ENCODE measurements at places on chromosomes 3 and 15.

- DNase-seq, result no peak
These were observed 927 bp upstream of the FYTTD1 start for GRCh38 chr3:197748597-197749314.

- DNase-seq, result no peak
These were observed 36.4 kb downstream of the SEMA3G start for GRCh38 chr3:52408466-52408865.

- no peak for DNase-seq
These were observed 103.5 kb downstream of the LPP start for GRCh38 chr3:188257384-188258026.

DNA sequence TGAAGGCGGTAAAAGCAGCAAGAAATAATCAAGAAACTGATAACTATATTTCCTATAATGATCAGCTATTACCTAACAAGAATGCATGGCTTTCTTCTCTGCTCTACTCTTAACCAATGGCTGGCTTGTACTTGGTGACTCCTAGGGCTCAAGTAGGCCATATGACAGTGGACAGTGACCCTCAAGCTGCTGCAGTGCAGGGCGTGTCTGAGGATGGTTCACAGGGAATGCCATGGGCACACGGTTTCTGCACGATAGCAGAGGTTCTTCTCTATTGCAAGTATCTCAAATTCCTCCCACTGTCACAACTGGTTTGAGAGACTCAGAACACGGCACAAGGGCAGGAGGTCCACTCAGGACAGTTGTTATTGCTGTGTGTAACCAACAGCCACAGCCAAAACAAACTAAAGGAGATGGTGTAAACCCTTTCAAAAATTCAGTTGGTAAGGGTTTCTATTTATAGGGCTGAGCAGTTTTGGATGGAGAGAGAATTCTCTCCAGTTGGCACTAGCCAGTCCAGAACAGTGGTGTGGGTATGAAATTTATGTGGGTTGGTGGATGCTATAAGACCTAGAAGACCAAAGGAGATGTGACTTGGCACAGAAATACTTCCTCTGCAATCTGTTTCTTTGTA, 103.2 kb upstream of the ST8SIA2 start:
- peak; percentile 72 for DNase-seq

- DNase-seq, result no peak
These were observed 104.2 kb downstream of the ZNF621 start for GRCh38 chr3:40628984-40629383.

- DNase-seq, result no peak
These were observed 6.9 kb upstream of the CLPX start for GRCh38 chr15:65192016-65192415.

DNA sequence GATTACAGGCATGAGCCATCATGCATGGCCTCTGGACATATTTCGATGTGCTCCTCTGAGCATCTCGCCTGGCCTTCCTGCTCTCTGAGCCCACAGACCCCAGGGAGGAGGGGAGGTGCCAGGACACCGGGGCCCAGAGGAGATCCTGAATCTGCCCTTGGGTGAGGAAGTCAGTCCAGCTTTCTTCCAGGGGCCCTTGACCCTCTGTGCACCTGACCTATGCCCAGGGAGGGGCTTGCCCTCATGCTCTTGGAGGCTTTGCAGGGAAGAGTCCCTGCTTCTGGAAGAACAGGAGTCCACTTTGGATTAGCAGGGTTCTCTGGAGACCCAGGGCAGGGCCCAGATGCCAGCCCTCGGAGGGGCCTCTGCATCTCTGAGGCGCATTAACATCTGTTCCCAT, 1.4 kb downstream of the ACSBG1 start:
- DNase-seq, result no peak

- no peak for DNase-seq
These were observed 11.1 kb downstream of the ZBTB38 start for GRCh38 chr3:141379250-141379966.

GRCh38 chr15:83310521-83311456, 26.3 kb upstream of the BNC1 start:
- DNase-seq, result no peak

DNA sequence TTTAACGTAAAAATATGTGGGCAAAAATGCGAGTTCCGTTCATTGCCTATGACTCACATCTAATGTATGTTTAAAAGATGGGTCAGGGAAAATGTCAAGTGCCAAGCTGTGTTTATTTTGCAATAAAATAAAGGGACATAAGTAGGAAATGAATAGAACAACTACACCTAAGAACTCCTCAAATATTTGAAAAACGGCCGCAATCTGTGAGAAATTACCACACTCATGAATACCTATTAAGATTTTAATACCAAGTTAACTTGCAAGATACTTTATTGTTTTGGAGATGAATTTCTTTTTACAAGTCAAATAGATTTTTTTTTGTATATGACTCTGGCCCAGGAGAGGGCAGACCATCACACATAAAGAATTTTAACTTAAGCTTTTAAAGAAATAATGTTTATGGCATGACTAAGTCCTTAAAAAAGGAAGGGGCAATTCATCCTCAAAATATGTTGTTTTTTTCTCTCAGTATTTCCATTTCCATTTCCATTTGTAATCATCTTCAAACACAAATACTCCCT, 152.7 kb downstream of the SUCNR1 start:
- no peak for DNase-seq

DNA sequence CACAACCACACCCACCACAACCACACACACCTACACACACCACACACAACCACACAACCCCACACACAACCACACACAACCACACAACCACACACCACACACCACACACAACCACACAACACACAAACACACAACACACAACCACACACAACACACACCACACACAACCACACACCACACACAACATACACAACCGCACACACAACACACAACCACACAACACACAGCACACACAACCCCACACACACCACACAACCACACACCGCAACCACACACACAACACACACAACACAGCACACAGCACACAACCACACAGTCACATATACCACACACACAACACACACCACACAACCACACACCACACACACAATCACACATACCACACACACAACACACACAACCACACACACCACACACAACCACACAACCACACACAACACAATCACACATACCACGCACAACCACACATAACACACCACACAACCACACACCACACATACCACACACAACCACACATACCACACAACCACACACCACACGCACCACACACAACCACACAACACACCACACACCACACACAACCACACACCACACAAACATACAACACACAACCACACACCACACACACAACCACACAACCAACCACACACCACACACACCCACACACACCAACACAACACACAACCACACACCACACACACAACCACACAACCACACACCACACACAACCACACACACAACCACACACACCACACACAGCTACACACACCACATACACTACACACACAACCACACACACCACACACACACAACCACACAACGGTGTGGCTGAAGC, 23.7 kb downstream of the CPN2 start:
- no peak for DNase-seq

DNA sequence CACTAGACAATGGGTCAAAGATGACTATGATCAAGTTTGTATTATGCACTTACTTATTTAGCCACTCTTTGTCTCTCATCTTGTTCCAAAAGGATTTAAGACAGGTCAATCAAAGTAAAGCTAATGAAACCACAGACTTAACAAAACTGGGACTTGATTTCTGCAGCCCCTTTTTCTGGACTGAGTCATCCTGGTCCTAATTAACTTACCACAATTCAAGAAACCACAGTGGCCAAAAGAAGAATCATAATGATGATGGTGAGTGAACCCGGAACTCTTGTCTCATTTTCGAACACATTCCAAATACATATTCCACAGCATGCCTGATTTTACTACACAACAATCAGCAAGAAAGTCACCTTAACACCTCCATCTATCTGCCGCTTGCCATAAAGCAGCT, 1333.0 kb downstream of the ROBO1 start:
- DNase-seq, result no peak

DNA sequence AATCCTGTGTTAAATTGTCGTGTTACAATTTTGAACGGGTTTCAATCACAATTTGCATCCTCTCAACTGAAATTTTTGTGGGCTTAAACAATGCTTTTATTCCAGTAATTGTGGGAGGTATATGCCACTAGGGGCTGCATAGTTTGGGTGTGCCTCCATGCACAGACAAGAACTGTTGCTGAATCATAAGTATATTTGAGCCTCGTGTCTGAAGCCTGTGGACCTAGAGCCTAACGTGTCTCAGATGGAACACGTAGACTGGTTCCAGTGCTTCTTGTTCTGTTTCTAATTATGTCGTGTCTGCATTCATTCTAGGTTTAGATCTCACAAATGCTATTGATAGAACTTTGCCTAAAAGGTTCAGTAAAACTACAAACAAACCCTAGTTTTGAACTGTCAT, 363.4 kb downstream of the RBMS3 start:
- DNase-seq, result no peak

GRCh38 chr15:64571857-64572291, 111.5 kb downstream of the ZNF609 start:
- no peak for DNase-seq

GRCh38 chr3:150117076-150117475, 146.4 kb upstream of the PFN2 start:
- no peak for DNase-seq

DNA sequence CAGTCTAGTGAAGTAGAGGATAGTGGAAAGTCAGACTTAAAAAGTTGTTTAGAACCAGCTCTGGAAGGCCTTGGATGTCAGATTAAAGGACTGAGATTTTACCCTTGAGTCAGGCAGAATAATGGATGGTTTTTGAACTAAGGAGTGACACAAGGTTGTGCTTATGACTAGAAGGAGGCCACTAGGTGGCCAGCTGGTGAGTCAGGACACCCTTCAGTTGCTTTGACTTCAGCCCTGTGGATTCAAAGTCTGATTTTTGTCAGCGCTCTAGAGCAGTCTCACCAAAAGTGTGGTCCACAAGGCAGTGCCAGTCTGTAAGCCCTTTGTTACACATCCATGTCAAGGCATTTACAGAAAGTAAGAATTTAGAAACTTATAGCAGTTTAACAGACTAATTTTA, 3.8 kb upstream of the GABPB1 start:
- no peak for DNase-seq

DNA sequence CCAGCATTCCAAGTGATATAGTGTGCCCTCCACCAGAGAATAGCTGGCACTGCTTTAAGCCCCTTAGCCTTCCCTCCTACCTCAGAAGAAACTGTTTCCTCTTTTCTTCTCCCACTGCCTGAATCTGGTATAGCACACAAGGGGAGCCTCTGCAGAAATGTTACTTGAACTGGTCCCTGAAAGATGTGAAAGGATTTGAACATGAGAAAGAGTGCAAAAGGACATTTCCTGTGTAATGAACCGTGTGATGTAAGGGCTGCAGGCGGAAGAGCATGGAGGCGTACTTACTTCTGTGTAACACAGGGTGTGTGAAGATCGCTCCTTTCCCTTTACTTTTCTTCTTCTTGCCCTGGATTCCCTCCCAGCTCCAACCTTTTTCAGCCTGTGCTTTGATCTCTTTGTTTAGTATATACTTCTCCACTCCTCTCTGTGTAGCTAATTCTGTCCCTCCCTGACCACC, 8.4 kb downstream of the TMOD3 start:
- no peak for DNase-seq

GRCh38 chr3:100796556-100796955, 87.3 kb downstream of the TFG start:
- DNase-seq, result no peak

- no peak for DNase-seq
These were observed 8.5 kb downstream of the MBNL1 start for GRCh38 chr3:152277198-152277597.

DNA sequence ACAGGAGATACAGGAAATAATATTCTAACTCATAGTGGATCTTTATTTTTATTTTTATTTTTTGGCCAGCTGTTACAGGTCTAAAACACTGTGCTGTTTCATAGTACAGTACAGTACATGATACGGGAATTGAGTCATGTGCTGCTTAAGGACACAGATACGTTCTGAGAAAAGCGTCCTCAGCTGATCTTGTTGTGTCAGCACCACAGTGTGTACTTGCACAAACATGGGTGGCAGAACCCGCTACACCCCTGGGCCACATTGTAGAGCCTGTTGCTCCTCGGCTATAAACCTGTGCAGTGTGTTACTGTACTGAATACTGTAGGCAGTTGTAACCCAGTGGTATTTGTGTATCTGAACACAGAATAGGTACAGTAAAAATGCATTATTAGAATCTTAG, 183.4 kb downstream of the OR4M2 start:
- no peak for DNase-seq

DNA sequence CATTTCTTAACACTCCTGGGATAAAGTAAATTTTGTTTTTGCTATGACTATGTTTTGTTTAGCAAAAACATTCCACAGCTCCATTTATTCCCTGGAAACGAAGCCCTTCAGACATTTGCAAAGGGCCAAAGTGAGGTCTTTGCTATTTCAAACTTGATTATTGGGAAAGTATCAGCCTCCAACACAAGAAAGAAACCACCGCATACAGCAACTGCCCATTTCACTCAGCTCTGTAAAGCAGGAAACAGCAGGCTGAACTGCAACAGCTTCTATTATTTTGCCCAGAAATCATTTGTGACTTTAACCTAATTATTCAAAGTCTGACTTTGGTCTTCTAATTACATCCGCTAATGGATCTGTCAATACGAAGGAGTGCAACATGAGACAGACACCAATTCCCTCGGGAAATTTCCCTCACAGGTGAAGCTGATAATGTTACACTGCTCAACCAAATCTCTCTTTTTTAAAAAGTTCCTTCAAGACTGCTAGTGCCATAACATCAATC, 72.1 kb downstream of the RFTN1 start:
- DNase-seq, result no peak

GRCh38 chr3:14506626-14507304, 33.4 kb downstream of the GRIP2 start:
- no peak for DNase-seq

- no peak for DNase-seq
These were observed 61.9 kb downstream of the REC114 start for GRCh38 chr15:73504885-73505284.

DNA sequence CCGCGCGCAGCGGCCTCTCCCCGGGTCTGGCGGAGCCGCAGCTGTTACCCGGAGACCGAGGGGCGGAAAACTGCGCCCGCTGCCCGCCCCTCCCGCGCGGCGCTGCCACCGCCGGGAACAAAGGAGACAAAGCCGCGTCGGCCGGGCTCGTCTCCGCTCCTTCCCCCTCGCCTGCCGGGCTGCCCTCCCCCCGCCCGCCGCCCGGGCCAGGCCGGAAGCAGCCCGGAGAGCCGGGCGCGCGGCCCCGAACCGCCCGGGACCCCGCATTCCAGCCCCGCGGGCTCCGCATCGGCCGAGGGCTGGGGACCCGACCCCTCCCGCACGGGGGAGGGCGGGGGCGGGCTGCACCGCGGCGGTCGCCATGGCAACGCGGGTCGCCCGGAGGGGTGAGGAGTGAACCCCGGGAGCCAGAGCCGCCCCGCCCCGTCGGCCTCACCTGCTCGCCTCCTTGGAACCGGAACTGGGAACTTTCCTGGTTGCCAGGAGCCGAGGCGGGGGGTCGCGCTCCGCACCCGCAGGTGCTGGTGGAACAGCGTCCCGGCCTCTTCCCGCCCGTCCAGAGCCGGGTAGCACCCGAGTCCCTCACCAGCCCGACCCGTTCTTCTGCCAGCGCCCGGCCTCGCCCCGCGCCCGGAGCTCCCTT, 448 bp downstream of the PLXNB1 start:
- no peak for DNase-seq

All from NCI-H446 treated with DMSO at 0.1 percent for 48 hours (cell line).